ENCODE measurements at places on chromosomes 4 and X.

- peak; percentile 4 for DNase-seq
These were observed 1659.8 kb upstream of the ADGRL3 start for GRCh38 chr4:59540311-59540710.

GRCh38 chr4:108533876-108534275, 86.5 kb upstream of the RPL34 start:
- no peak for DNase-seq

DNA sequence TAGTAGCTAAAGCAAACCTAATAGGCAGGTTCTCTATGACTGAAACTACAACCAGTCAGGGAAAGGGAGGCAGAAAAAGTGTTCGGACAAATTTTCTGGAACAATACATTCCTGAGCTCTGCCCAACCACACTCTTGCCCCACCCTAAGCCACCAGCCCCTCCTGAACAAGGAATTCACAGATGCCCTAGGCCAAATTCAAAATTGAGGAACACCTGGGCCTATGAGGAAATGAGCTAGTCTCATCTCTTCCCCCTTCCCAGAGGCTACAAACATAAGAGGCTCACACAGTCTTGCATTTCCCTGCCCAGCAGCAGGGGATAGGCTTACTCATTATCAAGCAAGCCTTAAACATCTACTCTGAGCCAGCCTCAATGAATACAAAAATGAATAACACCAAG, 284.7 kb downstream of the ZNF674 start:
- no peak for DNase-seq

DNA sequence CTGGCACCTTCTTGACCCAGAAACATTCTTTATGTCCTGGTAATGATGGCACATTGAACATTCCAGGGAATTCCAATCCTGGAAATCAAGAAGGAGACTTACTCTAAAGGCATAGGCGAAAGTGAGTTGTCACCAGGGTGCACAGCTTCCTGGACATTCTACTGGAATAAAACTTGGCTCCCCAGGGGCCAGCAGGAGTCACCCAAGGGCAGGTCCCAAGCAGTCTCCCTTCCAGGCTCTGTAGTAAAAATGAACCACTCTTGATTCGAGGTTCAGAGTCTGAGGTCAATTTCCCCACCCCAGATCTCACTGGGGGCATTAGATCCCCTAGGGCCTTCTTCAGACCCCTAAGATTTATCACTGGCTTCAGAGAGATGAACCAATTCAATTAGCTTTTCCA, 338.7 kb upstream of the GATB start:
- DNase-seq, result no peak

GRCh38 chr4:176261481-176261880, 7.5 kb downstream of the ASB5 start:
- DNase-seq, result no peak
